ENCODE measurements at places on chromosomes 2 and 18. TPM values are rescaled to one million over a fixed set of nuclear protein-coding genes. Genes with fewer than 3 reads are reported as not detected.

- DNase-seq, result no peak
Observed at GRCh38 chr18:27144672-27145071, 40.4 kb downstream of the CHST9 start.

DNA sequence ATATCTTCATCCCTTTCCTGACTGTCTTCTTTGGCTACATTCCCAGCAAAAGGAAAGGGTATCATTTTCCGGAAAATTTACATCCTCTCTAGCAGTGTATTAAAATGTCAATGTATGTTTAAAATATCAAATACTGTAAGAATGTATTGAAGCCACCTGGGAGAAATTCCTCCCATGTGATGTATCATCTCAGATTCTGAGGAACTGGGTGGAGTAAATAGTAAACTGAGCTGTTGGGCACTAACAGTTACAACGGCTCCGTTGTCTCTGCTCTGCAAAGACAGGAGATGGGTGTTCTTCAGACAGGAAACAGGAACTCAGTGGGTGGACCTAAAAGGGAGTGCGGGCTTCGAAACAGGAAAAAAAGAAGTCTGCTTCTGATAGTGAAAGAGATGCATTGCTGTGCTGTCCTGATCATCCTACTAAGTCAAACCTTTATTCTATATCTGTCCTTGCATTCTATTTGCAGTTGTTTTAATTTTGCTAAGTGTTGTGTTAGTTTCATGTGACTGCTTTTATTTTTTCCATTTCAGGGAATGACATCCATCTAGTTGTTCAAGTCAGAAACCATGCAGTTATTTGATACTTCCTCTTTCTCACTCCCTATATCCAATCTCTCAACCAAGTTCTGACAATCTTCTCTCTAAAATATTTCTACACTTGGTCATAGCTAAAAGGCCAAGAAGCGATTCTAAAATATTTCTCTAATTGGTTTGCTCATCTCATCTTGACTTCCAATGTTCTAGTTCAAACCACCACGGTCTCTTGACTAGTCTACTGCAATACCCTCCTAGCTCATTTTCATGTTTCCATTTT, 19.4 kb downstream of the DOK1 start:
- peak; percentile 41 for DNase-seq

GRCh38 chr2:69740502-69740951, 1.4 kb upstream of the ANXA4 start:
- DNase-seq, result no peak

INPP5D gene
- polyA plus RNA-seq, result 230 TPM

PARD6G gene
- not detected for polyA plus RNA-seq

Measured in naive B cell (primary cell).